Astrocyte (in vitro differentiated cells and primary cell): ENCODE measurements at places on chromosomes 16 and 17. TPM values are rescaled to one million over a fixed set of nuclear protein-coding genes. Genes with fewer than 3 reads are reported as not detected.
A peak's percentile ranks its signal among the peaks of the same experiment; 100 is the strongest.

DNA sequence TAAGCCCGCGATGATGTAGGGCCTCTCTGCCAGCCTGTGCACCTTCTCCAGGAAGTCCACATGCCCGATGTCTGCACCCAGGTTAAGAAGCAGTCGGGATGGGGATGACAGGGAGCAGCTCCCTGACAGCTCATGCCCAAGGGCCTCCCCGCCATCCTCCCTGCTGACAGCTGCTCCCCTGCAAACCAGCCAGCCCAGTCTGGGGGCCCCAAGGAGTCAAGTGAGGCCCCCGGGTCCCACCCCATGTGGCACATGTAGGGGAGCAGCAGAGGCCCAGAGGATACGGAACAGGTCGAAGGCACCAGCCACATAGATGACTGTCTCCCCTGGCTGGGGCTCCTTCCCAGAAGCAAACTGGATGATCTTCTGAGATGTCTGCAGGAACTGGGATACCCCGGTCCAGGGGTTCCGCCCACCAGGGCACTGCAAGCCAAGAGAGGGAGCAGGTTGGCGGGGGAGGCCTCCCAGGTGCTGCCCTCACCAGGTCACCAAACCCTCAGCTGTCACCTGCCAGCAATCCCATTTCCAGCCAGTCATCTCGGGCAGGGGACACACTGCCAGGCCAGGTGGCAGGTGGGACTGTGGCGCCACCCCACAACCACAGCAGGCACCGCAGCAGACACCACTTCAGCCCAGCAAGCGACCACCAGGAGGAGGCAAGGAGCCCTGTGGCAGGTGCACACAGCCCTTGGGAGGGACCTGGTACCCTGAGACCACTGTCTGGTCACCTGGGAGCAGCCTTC lies 4.6 kb downstream of the PCYT2 start:
- H3K4me3 ChIP-seq = no peak overlapping the region
- H3K27me3 ChIP-seq = no peaks in the 10 kb centered on the region
- no peaks in the 10 kb centered on the region for H3K36me3 ChIP-seq
- H3K27ac ChIP-seq = no peak overlapping the region

GRCh38 chr17:73620414-73620813 lies 23.8 kb downstream of the SDK2 start:
- H3K36me3 ChIP-seq = no peaks in the 10 kb centered on the region
- no peak for DNase-seq
- H3K4me1 ChIP-seq = no peaks in the 10 kb centered on the region
- H3K4me3 ChIP-seq = no peak overlapping the region
- no peaks in the 10 kb centered on the region for H3K27me3 ChIP-seq
- H3K27ac ChIP-seq = no peak overlapping the region

NECAB2 gene
- 0.32 and 1.1 TPM in 2 replicates for total RNA-seq

GRCh38 chr17:76017481-76018339 lies 9.4 kb downstream of the EVPL start:
- H3K4me1 ChIP-seq = peaks cover 8% of the 10 kb centered on the region
- H3K4me3 ChIP-seq = no peak overlapping the region
- H3K27ac ChIP-seq = no peak overlapping the region
- no peaks in the 10 kb centered on the region for H3K27me3 ChIP-seq
- H3K36me3 ChIP-seq = no peaks in the 10 kb centered on the region

- H3K4me1 ChIP-seq = no peaks in the 10 kb centered on the region
- H3K27me3 ChIP-seq = no peaks in the 10 kb centered on the region
- no peak overlapping the region for H3K4me3 ChIP-seq
- H3K36me3 ChIP-seq = peaks cover 19% of the 10 kb centered on the region
- no peak for DNase-seq
- no peak overlapping the region for H3K27ac ChIP-seq
These were observed 21.2 kb downstream of the METTL9 start for GRCh38 chr16:21620592-21620991.

SCGB1C2 gene
- total RNA-seq = not detected in 2 replicates

- no peaks in the 10 kb centered on the region for H3K27me3 ChIP-seq
- peak; percentile 14 for DNase-seq
- H3K4me3 ChIP-seq = no peak overlapping the region
- no peaks in the 10 kb centered on the region for H3K4me1 ChIP-seq
These were observed 11.1 kb downstream of the SCN4A start for GRCh38 chr17:63961355-63962212.
